Heart right ventricle (tissue), 16 donors: ENCODE measurements at places on chromosomes 2 and 18. TPM values are rescaled to one million over a fixed set of nuclear protein-coding genes. Genes with fewer than 3 reads are reported as not detected.

Gene NFE2L2
- 61.2 TPM for total RNA-seq

Gene ABCB11
- not detected for total RNA-seq

Gene ALLC
- total RNA-seq: not detected

Gene USP37
- total RNA-seq: 8.9 TPM

- no peak for DNase-seq
Measured at GRCh38 chr2:23596316-23596885, 211.4 kb downstream of the KLHL29 start.

DNA sequence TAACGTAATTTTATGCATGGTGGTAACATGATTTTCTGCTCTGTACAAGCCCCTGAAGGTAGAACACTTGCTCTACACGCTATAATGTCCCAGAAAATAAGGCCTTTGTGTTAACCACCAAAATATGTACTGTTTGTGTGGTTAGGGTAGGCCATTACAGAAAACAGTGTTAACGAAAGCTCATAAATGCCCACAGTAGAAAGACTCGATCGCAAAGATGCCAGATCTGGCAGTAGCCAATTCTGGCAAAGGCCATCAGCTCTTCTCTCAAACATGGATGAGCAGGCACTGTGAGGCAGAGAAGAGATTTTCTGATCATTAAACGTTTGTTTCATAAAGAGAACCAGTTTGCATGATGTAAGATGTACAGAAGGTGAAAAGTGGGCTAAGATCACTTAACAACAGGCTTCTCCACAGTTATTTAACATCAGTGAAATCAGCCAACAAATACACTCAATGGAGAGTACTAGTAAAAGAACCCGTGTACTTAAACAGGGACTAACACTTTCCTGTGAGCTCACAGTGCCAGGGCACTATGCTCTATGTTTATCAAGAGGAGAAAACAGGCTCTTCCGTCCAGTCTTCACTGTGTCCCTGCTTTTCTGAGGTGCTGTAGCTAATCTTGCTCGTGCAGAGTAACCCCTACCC is 80.3 kb downstream of the SPRED2 start:
- no peak for DNase-seq

DNA sequence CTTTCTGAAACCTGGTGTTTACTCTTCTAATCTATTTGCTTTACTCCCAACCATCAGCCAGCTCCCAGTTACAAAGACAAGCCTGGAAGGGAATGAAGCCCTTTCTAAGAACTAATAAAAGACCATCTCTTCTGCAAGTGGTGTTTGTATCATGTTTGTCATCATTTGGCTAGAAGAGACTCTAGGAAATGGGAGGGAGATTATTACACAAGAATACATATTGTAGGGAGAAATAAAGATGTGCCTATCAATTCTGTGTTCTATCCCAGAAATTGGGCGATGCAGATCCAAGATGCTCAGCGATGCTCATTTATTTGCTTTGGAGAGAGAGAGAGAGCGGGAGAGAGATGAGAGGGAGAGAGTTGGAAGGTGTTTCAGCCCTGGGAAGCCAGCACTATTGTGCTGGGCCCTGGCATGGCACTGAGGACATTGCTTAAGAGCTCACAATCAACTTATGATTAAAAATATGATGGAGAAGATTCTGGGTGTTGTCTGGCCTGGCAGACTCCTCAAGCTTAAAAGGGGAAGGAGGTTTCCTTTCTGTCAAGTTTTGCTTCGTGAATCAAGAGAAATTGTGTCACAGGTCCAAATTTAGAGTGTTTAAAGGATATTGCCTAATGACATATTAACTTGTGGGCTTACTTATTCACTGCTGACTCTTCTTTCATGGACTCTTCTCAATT is 41.8 kb upstream of the AFF3 start:
- DNase-seq: no peak

GRCh38 chr2:19256121-19256601 is 102.3 kb downstream of the OSR1 start:
- DNase-seq: no peak

DNA sequence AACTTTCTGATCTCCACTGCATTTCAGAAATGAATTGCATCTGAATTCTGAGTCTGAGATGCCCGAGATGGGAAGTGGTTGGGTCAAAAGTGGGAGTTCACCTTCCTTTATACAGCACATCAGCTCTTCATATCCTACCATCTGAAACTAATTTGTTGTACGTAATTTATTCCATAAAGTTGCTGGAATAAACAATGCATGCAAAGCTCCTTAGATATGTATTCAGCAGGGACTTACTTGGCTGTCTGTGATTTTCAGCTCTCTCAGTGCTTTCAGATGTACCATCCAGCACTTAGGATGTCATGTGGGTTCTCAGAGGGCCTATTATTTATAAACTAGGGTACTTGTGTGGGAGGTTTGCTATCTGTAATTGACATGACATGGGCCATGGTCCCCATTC is 46.9 kb upstream of the EFEMP1 start:
- DNase-seq: no peak

- DNase-seq: no peak
Measured at GRCh38 chr2:232668805-232669444, 28.2 kb upstream of the GIGYF2 start.

- DNase-seq: no peak
Measured at GRCh38 chr2:61887717-61888266, 664 bp downstream of the CCT4 start.

DNA sequence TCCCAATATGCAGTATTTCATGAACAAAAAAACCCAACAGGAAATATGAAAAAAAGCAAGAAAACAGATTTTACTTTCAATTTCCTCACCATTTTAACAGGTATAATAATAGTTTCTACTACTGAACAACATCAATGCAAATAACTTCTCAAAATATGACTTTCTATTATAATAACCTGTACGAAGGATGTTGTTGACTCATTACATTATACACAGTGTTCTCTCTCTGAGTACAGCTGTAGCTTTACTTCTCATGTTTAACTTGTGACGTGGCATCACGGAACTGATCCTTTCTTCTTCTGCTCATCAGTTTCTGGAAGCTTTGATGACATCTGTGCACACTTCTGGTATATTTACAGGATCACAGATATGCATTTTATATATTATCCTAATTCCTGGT is 40.0 kb downstream of the FAM228A start:
- DNase-seq: no peak

DNA sequence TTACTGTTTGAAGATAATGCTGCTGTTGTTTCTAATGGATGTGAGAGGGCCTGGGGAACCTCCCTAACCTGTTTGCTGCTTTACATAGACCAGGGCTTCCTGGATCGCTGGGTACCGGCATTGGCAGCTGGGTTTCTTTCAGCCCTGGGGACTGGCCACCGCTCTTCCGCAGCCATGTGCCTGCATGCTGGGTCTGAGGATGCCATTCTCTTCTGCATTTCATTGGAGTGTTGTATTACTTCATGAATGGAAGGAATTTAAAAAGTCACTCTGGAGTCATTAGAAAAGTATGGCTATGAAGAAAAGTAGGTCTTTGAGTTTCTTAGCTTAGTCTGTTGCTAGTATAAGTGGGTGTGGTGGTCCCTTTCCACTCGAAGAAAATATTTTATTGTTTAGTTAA is 107.3 kb upstream of the MGAT5 start:
- no peak for DNase-seq

- DNase-seq: no peak
Measured at GRCh38 chr2:54529935-54530334, 73.8 kb downstream of the SPTBN1 start.
